ENCODE measurements at places on chromosomes 2 and 18.

DNA sequence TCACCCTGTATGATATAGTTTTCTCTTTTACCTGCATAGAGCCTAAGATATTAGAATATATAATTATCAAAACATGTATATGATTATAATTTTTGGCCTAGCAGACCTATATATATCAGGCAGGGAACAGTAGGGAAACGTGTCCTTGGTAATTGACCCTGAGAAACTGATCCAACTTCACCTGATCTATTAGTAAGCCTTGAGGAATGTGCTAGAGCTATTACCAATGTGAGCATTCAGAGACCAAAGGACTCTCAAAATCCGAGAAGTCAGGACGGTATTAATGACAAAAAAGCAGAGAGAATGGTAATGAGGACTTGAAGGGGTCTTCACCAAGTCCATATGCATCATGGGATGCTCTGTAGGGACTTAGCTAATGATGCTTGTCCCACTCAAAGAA, 571.9 kb downstream of the CPS1 start:
- no peak for DNase-seq

GRCh38 chr2:75647771-75648170, 1.2 kb downstream of the MRPL19 start:
- no peak for DNase-seq

DNA sequence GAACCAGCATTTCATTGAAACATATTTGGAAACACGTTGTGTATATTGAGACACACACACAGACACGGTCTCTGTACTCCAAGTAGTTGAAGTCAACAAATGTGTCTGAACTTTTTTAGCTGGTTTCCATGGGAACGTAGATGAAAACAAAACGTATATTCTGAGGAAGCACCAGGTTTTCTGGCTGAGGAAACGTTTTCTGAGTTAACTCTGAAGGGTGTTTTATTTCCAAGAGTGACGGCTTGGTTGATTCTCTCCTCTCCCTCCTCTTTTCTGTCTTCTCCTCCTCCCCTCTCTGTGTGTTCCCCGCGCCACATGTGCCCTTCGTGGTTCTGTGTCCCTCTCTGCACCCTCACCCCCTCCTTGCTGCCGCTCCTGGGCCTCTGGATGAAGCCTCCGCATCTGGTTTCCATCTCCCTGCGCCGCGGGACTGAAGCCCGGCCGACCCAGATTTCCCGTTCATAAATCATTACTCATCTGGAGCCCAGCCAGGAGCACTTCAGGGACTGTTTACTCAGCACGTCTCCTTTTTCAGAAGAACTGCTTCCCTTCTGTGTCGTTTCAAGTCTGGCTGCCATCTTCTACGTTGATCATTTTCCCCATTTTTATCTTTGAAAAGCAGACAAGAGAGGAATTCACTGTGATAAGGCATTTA, 122.7 kb downstream of the COL6A3 start:
- peak; percentile 95 for DNase-seq

- DNase-seq = no peak
Measured at GRCh38 chr2:162382278-162382677, 38.3 kb downstream of the GCA start.

DNA sequence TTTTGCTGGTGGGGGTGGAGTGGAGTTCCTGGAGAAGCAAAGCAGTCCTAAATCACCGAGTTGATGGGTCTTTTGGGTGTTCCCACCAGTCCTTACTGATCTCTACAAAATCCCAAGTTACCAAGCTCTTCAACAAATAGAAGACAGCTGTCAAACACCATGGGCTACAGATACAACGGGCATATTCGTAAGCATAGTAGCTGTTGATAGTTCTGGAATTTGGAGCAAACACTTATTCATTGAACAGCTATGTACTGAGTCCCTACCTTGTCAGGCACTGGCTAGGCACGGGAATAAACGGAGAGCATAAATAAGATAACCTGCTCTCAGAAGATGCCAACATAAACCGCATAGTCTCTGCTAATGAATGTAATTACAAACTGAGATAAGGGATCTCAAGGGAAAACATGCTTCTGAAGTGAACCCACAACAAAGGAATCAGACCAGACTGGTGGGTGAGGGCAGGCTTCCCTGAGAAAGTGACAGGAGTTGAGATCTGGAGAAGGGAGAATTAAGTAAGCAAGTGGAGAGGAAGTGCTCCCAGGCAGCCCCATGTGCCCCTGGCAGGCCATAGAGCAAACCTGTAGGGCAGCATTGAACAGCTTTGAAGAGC, 947 bp upstream of the ANKRD44 start:
- no peak for DNase-seq

DNA sequence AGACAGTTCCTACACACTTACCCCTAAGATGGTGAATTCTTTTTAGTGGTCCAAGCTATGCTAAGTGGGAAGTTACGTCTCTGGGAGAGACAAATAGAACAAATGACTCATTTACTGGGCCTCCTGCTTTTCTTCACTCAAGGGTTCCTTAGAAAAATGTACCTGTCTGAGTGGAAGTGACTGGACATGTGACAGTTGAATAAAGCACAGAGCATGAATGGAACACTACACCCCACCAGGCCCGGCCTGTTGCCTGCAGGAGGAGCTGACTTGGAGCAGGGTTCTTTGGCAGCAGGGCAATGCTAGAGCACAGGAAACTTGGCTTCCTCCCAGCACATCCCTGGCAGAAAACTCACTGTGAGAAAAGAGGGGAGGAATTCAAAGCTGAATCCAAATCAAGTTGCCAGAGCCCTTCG, 451.0 kb upstream of the SETBP1 start:
- DNase-seq = peak; percentile 82

DNA sequence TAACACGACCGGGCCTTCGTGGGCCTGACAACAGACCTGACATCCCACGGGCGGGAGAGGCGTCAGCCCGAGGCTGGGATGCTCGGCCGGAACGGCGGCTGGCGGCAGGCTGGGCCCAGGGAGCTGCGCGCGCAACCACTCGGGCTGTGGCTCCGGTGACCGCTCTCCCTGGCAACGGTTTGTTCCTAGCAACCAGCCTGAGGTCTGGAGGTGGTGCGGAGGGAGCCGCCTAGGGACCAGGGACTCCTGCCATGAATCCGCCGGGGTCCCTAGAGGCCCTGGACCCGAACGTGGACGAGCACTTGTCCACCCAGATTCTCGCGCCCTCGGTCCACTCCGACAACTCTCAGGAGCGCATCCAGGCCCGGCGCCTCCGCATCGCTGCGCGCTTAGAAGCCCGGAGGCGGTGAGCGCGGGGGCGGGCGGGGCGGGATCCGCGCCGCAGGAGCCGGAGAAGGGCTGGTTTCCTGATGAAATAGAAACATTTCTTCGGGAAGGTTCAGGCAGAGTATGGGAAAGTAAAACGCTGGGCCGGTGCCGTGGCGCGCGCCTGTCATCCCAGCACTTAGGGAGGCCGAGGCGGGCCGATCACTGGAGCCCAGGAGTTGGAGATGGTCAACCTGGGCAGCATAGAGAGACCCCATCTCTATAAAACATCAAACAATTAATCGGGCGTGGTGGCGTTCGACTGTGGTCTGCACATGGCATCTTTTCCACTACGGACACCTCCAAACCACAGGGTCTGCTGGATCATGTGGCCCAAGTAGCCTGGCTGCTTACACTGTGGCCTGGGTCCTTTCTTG, at the start of gene DRC1:
DRC1 (plus strand) TSS at position 182 of the 803 bp plus-strand sequence; CDS start at position 252, 70 bp downstream.
- peak; percentile 69 for DNase-seq

DNA sequence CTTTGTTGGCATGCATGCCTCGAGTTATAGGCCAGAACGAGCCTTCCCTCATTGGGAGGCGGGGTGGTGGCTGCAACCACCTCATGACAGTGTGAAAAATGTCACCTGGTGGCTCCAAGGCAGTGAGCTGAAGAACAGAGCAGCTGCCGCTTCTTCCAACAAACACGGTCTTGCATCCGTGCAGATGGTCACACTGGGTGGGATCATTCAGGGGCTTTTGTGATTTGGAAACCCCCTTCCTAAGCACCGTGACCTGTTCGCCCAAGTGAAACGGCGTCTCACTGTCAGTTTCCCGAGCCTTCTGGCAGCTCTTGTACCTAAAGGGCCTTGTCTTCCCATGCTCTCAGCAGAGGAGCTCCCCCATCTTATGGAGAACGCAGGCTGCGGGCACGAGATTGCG, 159.7 kb downstream of the NAPG start:
- no peak for DNase-seq

- DNase-seq = no peak
Measured at GRCh38 chr18:75109319-75109691, 99.6 kb downstream of the PTGR3 start.

DNA sequence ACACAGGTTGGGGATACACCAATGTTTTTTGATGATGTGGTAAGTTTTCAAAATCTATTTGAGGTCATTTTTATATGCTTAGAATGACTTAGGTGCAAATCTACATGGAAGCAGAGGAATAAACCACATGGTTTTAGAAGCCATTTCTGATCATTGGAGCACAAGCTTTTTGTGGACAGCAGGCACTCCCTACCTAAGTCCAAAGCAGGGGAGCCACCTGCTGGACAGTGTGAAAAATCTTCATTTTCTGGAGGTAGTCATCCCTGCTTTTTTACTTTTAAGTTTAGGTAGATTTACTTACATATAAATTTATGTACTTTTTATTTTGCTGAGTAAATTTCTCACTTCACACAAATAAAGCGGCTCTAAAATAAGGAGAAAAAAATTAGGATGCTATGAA, 323.2 kb downstream of the PLCL1 start:
- DNase-seq = no peak

GRCh38 chr2:118614841-118615271, 232.6 kb downstream of the EN1 start:
- no peak for DNase-seq

- DNase-seq = no peak
Measured at GRCh38 chr2:49861821-49862220, 707.5 kb upstream of the FSHR start.

- DNase-seq = no peak
Measured at GRCh38 chr2:74067221-74067747, 80.4 kb downstream of the BOLA3 start.

DNA sequence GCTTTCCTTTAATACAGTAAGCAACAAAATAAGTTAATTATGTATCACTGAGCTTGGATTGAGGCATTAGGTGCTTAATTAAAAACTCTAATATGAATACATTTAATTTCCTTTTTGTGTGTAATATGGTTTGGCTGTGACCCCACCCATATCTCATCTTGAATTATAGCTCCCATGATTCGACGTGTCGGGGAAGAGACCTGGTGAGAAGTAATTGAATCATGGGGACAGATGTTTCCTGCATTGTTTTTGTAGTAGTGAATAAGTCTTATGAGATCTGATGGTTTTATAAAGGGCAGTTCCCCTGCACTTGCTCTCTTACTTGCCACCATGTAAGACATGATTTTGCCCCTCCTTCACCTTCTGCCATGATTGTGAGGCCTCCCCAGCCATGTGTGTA, 325.4 kb upstream of the CDH7 start:
- DNase-seq = no peak

DNA sequence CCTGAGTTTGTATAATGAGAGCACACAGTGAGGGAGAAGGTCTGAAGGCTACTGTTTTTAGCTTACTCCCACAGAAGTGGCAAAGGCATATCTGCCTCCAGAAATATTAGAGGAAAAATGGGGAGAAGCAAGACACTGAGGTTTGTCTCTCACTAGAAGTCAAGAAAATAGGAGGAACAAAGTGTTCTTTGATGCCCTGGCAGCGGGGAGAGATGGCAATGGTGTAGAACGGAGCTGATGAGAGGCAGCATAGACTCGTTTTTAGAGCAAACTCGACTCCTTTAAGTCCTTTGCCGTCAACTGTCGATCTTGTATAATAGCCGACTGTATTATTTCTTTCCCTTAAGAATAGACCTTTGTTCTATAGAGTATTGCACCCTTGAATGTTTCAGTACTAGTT, 73.8 kb downstream of the ANKRD44 start:
- no peak for DNase-seq

DNA sequence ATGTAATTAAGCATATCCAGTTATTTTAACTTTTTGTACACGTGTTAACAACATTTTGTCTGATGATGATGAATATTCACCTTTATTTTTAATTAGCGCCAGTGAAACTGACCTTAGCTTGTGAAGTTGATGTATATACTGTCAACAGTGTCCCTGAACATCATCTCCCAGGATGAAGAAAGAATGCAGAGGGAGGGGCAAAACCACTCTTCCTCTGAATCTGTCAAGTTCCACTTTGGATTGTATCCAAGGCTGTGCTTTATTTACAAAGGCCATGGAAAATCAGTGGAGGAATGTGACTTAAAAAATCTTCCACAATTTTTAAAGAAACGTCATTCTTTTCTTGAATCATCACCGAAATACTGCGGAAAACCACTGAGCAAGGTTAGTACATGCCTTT, 4.5 kb upstream of the RMDN2 start:
- no peak for DNase-seq

GRCh38 chr18:63099091-63099840, 220.3 kb downstream of the BCL2 start:
- DNase-seq = no peak

- DNase-seq = no peak
Measured at GRCh38 chr2:62787386-62787785, 81.9 kb downstream of the EHBP1 start.

GRCh38 chr2:130825966-130826253, 10.8 kb upstream of the ARHGEF4 start:
- no peak for DNase-seq

GRCh38 chr18:3979024-3979423, 476.1 kb downstream of the DLGAP1 start:
- no peak for DNase-seq

- no peak for DNase-seq
Measured at GRCh38 chr2:107393516-107393915, 433.2 kb upstream of the RGPD4 start.

DNA sequence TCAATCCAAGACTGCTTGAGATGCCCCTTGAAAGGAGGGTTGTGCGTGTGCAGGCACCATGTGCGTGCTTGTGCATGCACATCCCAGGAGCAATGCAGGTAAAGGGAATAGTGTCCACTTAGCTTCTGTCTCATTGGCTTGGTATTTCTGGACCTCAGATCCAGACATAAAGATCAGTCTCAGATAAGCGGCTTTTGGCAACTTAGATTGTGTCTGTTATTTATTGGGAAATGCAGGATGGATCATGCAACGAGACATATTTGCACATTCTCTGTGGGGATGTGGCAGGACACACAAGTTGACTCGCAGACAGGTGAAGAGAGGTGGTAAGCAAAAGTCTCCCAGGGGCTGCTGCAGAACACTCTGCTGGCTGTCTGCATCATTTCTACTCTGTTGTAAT, 67.9 kb downstream of the SETBP1 start:
- DNase-seq = no peak

DNA sequence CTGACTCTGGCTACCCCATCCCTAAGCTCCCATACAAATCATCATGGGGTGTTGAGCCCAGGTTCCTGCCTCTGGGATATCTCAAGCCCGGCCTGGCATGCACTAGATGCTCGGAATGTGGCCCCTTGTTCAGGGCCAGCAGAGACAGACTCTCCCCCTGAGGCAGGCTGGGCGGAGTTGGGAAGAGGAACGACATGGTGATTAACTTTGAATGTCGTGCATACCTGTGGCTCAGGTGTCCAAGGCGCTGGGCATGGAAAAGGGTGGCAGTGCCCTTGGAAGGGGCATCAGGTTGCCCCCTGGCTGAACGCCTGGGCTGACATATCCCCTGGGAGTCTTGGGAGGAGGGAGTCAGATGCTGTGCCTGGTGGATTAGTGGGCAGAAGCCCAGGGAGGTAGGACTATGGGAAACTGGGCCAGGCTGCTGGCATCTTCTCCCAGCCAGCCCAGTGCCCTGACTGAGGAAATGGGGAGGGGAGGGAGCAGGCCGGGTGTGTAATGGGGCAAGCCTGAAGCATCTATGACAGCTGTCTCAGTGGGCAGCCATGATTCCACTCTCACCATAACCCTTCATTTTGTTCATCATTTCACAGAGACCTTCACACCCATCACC, 57.8 kb upstream of the OTOF start:
- DNase-seq = peak; percentile 32

Measured in aorta (tissue), 5 donors.